DMS 273 treated with DMSO at 0.1 percent for 48 hours (cell line): ENCODE measurements at places on chromosomes 6 and 20.
A peak's percentile ranks its signal among the peaks of the same experiment; 100 is the strongest.

DNA sequence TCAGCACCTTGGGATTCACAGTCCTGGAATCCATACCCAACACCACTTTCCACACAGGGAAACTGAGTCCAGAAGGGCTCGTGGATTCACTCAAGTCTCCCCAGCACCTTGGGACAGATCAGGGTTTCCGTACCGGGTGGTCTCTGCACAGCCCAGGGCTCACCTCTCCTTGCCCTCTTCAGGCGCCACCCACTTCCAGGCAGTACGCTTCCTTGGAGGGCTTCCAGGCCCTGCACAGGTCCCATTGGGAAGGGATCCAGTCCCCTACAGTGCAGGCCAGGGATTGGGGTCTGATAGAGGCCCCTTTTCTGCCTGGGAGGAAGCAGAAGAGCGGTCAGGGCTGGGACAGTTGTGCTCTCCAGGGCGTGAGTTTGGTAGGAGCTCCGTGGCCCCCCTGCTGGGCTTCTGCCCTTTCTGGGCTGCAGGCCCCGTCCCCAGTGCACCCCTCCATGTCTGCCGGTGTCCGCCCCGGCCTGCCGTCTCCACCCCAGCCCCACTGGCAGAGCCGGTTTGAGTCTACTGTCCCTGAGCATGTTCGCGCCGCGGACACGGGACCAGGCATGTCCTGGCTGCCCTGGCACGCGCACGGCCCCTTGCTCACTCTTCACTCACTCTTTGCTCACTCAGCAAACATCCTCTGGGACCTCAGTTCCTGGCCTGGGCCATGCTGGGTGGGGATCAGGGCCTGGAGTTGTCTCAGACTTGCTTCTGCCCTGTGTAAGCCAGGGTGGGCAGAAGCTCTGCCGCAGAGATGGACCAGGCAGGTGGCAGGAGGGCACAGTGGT lies 12.6 kb downstream of the SRC start:
- no peak for DNase-seq

- DNase-seq = no peak
Measured at GRCh38 chr6:108156938-108157233, 8.9 kb upstream of the NR2E1 start.

DNA sequence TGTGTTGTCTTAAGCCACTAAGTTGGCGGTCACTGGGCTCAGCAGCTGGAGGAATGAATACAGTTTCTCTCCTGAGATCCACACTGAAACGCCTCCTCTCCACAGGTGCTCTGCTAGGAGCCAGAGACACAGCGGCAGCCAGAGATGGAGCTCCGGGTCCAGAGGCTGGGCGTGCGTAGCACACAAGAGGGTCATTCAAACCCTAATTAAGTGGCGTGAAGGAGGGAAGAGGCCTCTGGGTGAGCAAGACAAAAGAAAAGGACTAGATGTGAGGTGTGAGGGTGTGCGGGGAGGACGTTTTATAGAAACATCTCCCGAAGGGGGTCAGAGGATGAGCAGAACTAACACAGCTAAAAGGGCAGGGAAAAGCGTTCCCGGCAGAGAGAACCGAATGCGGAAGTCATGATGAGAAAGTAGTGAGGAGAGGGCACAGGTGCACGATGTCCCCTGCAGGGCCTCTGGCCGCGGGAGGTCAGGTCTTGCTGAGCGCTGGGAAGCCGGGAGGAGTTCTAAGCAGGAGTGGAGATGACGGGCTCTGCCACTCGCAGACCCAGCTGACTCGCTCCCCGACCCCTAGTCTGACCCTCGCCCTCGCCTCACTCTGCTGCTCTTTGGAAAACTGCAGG lies 54.4 kb downstream of the BMP7 start:
- DNase-seq = no peak

- DNase-seq = no peak
Measured at GRCh38 chr6:5619249-5619648, 357.9 kb downstream of the FARS2 start.

DNA sequence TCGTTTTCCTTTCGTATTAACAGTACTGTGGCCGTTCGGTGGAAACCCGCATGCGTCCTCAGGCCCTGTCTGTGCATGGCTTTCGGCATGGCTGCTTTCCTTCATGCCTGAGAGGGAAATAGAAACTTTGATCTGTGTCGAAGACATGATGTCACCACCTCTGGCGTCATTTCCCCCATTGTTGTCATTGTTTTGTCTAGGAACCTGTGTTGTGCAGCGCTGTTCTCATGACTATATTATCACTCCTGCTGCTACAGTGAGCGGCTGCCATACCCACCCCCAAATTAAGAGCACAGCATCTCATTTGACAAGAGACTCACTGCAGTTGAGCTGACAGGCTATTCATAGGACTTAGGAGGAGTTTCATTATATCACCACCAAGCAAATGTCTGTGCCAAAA lies 172.3 kb downstream of the TMEM242 start:
- no peak for DNase-seq

GRCh38 chr6:133456944-133457343 lies 215.8 kb downstream of the EYA4 start:
- DNase-seq = no peak

DNA sequence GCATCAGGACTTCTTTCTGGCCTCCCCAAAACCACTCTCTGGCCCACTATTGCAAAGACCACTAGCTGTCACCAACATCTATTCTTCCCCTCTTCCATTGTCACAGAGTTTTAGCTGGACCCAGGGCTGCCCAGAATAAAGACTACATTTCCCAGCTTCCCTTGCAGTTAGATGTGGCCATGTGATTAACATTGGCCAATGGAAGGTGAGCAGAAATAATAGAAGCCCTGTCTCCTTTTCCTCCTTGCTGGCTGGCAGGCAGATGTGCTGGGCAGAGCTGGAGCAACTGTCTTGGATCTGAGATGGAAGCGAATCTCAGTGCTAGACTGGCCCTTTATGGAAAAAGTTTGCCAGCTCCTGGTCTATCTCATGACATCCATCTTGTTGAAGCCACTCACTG lies 97.0 kb downstream of the KCNB1 start:
- peak; percentile 16 for DNase-seq

DNA sequence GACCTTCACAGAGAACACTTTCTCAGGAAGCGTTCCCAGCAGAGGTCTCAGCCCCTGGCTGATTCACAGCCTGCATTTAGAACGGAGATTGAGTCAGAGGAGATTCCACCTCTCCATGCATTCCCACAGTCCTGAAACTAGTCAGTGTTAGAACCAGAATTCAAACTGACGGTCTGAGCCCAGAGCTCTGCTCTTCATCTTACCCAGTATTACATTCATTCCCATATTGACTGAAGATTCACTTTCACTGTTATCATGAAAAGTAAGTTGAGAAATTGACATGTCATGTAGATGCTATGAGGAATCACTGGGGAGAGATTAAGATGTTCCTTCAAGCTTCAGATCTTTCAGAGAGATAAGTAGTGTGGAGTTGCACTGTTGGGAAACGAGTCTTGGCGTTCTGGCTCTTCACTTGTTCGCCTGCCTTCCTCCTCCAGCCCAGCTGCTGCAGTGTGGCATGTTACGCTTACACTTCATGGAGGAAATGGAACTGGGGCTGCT lies 28.3 kb downstream of the MAS1 start:
- DNase-seq = no peak

DNA sequence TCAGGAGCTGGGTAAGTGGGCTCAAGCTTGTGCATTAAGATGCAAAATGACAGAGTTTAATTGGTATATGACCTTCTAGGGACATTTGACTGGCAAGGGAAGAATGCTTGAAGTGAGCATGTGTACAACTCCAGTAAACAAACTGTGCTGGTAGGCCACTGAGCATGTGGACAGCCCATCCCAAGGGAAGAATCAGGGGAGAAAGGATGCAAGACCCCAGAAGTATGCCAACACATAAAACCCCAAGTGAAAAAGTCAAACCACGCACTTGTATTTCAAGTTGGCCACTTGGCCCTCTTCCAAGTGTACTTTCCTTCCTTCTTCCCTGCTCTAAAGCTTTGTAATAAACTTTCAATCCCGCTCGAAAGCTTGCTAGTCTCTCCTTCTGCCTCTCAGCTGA lies 10.4 kb upstream of the THBD start:
- DNase-seq = no peak

DNA sequence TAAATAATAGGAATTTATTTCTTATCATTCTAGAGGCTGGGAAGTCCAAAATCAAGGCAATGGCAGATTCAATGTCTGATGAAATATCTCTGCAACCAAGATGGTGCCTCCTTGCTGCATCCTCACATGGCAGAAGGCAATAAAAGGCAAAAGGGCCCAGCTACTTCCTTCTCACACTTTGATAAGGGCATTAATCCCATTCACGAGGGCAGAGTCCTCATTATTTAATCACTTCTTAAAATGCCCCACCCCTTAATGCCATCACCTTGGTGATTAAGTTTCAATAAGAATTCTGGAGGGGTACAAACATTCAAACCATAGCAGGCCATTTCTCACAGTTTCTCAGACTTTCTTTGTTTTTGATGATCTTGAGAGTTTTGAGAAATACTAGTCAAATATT lies 145.8 kb upstream of the TSHZ2 start:
- DNase-seq = no peak

GRCh38 chr6:155157101-155157500 lies 106.7 kb upstream of the CLDN20 start:
- no peak for DNase-seq

GRCh38 chr6:127518710-127519468 lies at the start of gene MTCL3:
MTCL3 (minus strand) TSS chr6:127519335.
- peak; percentile 84 for DNase-seq

- no peak for DNase-seq
Measured at GRCh38 chr6:114407426-114408035, 64.7 kb upstream of the HS3ST5 start.

- no peak for DNase-seq
Measured at GRCh38 chr6:163877877-163878639, 463.5 kb downstream of the QKI start.

GRCh38 chr20:32052778-32053362 lies 828 bp downstream of the HCK start:
- DNase-seq = no peak

- DNase-seq = no peak
Measured at GRCh38 chr6:128319946-128320345, 200.5 kb downstream of the PTPRK start.

- DNase-seq = peak; percentile 53
Measured at GRCh38 chr6:30828027-30828962, 56.0 kb upstream of the DDR1 start.

- no peak for DNase-seq
Measured at GRCh38 chr20:64283646-64284045, 28.1 kb downstream of the PCMTD2 start.

DNA sequence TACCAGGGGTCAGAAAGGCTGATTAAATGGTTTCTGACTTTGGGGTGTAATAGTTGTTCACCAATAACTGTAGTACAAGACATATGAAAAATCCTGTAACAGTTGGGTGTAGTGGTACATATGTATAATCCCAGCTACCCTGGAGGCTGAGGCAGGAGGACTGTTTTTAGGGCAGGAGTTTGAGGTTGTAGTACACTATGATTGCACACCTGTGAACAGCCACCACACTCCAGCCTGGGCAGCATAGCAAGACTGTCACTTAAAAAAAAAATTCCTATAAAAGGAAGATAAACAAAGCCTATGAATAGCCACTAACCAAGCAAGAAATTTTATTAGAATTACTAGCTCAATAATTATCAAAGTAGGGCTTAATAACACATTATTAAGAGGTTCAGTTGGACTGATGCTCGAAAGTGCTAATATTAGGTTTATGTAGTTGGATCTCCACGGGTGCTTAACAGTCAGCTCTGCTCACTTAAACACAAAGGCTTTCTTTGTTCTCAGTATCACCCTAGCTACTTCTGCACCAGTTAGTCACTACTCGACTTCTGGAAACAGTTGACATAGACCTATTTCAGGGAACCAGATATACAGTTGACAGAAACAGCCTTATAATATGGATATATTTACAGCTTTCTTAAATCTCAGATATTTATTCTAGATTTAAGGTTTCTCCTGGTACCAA lies 113.0 kb downstream of the MTFR2 start:
- DNase-seq = no peak

GRCh38 chr6:164098857-164099267 lies 684.3 kb downstream of the QKI start:
- DNase-seq = no peak

DNA sequence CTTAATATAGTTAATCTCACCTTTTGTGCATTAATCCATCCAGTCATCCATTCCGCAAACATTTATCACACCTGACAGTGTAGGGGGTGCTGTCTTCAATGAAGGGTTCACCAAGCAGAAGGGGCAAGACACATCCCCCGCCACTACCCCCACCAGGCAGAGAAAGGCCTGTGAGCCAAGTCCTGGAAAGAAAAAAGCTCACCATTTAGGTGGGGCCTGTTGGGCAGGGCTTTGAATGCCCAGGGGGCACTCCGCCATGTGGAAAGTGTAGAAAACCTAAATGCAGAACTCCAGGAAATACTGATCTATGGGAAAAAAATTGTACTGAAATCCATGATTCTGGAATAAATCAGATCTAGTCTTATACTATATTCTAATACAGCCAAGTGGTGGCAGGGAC lies 4.8 kb upstream of the STX16 start:
- no peak for DNase-seq

GRCh38 chr6:75488033-75488432 lies 5.6 kb downstream of the FILIP1 start:
- DNase-seq = no peak

GRCh38 chr6:158313989-158314388 lies 1.7 kb downstream of the TULP4 start:
- DNase-seq = no peak

DNA sequence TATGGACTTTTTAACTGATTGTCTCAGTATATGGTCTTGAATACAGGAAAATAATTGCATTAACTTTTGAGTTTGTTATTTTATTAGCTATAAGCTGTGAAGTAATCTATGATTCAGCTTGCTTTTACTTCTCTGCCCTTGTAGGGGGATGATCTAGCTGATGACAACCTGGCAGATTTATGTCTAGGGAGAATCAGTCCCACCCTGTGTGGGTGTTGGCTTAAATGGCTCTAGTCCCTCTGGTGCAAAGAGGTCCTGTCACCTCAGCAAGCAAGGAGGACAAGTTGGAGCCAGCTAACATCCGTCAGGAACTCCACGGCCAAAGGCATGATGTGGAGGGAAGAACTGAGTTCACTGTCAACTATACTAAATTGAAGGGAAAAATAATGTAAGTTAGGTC lies 495.3 kb downstream of the BMP2 start:
- DNase-seq = no peak

DNA sequence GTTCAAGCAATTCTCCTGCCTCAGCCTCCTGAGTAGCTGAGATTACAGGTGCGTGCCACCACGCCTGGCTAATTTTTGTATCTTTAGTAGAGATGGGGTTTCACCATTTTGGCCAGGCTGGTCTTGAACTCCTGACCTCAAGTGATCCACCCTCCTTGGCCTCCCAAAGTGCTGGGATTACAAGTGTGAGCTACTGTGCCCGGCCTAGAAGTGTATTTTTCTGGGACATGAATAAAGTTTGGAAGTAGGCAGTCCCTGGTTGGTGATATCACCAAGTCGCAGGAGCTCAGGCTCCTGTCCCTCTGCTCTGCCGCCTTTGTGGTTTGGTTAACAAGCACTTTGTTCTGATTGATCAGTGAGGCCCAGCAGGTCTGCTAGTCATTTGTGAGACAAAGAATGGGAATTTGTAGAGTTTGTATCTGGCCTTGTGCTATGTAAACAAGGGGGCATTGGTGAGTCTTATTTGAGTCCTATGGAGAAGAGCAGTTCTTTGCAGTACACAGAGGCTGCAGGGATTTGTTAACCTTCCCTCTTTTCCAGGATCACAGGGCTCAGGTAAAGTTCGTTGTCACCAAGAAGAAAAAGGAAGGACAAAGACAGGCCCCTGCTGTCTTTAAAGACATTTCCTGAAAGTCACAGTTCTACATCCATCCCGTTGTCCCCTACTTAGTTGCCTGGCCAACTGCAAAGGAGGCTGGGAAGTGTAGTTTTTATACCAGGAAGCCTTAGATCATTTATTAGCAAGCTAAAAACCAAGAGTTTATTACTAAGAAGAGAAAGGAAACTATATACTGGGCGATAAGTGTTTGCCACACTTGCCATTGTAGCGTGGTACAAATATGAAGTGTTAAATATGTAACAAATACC lies 13.1 kb downstream of the MTHFD1L start:
- DNase-seq = no peak
